Jurkat, Clone E6-1 (cell line): ENCODE measurements at places on chromosomes 12 and 14.

- DNase-seq = no peak
Measured at GRCh38 chr12:108667349-108667748, 33.7 kb upstream of the SELPLG start.

- DNase-seq = no peak
Measured at GRCh38 chr14:38285962-38286361, 30.1 kb upstream of the CLEC14A start.

- DNase-seq = no peak
Measured at GRCh38 chr12:7542046-7542445, 38.5 kb upstream of the CD163 start.

- no peak for DNase-seq
Measured at GRCh38 chr12:93847517-93848474, 170.6 kb downstream of the CRADD start.

GRCh38 chr12:10223208-10223607, 10.5 kb downstream of the GABARAPL1 start:
- no peak for DNase-seq

DNA sequence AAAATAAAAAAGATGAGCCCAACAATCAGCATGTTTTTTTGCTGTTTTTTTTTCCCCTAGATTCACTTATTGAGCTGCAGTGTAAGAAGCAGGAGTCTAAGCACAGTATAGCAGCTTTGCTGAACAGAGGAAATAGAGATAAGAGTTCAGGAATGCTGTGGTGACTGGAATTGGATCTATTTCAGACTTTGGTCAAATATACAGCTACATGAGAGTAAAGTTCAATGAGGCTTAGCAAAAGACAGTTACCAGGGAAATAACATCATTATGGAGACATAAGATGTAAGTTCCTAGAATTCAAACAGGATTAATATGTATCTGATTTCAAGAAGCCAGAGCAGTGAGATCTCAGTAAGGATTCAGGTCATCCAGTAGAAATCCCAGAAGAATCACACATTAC, 613.0 kb downstream of the RPS29 start:
- no peak for DNase-seq

GRCh38 chr12:79597910-79598309, 92.9 kb downstream of the PAWR start:
- DNase-seq = no peak

- DNase-seq = no peak
Measured at GRCh38 chr12:22979854-22980469, 355.0 kb downstream of the ETNK1 start.

DNA sequence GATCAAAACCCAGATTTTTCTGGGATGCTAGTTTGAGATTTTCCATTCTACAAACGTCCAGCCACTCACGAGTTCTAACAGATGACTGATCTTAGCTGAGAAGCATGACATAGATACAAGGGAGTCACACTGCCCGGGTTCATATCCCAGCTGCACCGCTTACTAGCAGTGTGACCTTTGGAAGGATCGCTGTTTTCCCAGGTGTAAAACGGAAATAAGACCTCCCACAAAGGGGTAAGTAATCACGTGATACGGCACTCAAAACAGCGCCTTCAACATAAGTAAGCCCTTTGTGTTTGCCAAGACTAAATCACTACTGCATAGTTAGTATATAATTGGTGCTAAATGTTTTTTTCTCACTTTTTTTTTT, 624 bp upstream of the PWP1 start:
- DNase-seq = peak; percentile 41

- peak; percentile 46 for DNase-seq
Measured at GRCh38 chr12:27424631-27425230, 21.8 kb upstream of the SMCO2 start.

- DNase-seq = peak; percentile 25
Measured at GRCh38 chr12:107610021-107610859, 75.4 kb upstream of the PWP1 start.

DNA sequence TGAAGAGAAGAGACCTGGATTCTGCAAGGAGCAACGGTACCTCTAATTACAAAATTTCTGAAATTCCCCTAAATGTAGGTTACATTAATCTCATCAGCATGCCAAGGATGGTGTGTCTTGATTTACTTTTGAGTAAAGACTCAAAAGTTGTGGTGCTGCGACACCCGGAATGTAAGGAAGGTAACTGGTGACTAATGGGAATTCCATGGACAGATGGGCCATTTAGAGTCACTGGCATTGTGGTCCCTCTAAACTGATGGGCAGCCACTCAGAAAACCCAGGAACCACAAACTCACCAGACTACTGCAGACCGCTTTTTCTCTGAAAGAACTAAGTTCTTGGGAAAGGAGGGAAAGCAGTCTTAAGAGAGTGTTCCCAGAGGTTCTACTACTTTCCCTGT, 32.8 kb downstream of the GRIN2B start:
- DNase-seq = no peak

DNA sequence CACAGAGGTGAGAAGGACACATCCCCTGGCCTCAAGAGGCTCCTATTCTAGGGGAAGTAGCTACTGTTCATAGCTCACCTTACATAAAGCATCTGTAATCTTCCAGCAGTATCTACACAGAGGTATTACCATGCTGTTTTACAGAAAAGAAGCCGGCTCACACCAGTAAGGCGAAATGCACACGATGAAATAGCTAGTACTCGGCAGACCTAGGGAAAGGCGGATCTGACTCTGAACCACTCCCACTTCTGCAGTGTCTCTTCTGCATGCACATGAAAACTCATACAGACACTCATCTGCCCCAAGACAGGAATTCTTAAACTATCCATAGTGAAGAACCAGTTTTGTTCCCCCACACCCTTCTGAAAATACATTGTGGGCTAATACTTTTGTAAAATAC, 73.6 kb downstream of the IQSEC3 start:
- DNase-seq = no peak

DNA sequence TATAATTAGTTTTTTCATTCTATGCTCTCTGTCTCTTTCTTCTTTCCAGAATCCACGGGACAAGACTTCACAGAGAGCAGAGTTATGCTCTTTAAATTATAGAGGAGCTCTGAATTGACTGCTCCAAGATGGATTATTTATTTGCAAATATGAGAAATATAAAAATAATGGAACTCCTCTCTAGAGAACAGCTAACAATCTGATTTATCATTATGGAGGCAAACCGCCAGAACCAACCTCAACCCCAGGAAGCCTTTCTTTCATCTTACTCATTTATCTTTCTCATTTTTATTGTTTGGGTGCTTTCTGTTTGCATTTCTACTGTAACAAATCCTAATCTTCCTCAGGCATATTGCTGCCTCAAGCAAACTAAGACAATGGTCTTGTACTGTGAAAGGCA, 216.5 kb downstream of the C12orf50 start:
- no peak for DNase-seq

DNA sequence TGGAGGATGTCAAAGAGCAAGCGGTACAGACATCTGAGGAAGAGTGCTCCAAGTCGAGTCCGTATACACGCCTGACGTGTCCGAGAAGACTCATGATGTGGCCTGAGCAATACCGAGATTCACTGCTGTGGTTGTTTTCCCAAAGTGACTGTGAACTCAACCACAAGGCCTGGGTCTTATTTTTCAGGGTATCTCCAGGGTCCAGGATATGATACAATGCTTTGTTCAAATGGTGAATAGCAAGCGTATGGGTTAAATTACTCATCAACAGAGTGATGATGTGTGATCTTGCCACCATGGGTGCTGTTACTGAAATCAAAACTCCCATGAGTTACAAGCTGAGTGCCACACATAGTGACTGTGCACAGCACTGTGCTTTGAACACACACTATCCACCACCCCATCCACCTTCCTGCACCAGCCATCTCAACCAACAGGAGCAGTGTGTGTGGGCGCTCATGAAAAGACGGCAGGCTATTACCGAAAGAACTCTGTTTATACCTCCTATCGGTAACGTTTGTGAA, 109.6 kb downstream of the BCAT1 start:
- DNase-seq = no peak

DNA sequence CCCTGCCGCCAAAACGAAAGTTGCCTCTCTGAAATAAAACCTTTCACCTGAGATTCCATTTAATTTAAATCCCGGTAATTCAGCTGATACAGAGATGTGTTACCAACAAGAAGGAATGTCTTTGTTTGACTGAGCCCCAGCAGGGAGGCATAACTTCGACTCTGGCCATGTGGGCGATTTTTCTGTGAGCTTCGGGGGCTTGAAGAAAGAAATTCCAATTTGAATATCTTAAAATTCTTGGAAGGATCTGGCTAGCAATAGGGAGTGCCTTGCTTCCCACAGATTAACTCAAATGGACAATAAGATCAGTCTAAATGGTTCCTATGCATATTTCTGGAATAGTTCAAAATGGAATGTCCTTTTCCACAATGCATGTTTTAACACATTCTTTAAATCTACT, 252.5 kb upstream of the TMPO start:
- no peak for DNase-seq

GRCh38 chr14:75046899-75047298, 4.4 kb downstream of the MLH3 start:
- no peak for DNase-seq

DNA sequence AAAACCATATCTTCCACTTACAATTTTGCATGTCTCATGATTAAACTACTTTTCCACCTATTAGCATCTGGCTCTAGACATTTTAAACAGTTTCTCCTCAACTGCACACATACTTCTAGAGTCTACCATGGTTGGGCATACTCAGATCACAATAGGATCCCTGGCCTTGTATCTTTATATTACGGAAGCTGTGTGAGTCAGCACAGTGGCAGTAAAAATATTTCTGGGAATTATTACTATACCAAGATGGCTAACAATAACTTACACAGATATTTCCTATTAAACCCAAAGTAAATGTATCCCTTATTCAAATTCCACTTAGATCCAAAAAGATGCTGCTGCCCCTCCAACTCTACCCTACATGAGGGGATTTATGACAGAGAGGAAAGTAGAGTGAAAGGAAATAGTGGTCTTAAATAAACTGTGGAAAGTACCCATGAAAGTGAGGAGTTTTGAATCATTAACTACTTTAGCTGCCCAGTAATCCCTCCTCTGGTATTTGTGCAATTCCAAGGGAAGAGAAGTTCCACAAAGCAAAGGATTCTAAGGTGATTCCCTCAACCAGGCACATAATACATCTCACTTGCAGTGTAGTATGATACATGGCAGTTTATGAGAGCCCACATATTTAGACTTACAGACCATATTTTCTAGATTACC, 14.0 kb upstream of the CPSF6 start:
- no peak for DNase-seq

GRCh38 chr12:46900734-46901463, 75.1 kb upstream of the SLC38A4 start:
- no peak for DNase-seq

DNA sequence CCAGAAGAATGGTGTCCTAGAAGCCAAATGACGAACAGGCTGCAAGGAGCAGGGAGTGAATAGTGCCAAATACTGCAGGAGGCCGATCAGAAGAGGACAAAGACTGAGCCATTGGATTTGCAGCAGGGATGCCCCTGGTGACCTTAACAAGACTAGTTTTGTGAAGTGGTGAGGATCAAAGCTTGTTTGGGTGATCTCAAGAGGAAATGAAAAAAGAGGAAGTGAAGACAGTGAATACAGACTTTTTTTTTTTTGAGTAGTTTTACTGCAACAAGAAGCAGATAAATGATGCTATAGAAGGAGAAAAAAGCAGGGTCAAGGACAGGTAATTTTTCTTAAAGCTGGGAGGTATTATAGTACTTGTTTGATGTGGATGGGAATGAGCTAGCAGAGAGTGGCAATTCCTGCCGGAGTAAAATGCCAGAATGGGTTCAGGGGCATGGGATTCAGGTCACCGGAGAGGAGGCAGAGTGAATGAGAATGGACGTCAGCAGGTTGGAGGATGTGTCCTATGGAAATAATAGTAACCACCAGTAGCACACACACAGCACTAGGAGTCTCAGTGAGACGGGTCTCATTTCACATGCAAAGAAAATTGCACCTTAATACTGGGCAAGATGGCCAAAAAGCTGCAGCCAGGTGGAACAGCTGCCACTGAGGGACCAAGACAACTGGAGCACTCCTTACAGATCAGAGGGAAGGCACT, 345.8 kb upstream of the CCDC196 start:
- peak; percentile 2 for DNase-seq

DNA sequence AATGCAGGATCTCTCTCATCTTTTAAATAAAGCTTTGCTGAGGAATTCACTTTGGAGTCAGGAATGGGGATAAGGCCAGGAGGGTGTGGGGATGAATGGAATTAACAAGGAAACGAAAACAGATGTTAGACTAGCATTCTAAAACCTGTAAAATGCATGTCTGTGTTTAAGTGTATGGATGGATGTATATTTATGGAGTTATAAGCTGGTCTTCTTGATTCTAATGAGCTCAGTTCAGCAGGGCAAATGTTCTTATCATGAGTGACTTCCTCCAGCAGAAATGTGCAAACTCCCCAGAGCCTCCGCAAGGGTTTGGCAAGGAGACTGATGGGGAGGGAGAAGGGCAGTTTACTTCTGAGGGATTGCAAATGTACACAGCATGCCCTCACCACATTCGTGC, 149.1 kb downstream of the NTF3 start:
- DNase-seq = no peak

GRCh38 chr12:51540996-51541395, 50.0 kb upstream of the SCN8A start:
- DNase-seq = no peak

DNA sequence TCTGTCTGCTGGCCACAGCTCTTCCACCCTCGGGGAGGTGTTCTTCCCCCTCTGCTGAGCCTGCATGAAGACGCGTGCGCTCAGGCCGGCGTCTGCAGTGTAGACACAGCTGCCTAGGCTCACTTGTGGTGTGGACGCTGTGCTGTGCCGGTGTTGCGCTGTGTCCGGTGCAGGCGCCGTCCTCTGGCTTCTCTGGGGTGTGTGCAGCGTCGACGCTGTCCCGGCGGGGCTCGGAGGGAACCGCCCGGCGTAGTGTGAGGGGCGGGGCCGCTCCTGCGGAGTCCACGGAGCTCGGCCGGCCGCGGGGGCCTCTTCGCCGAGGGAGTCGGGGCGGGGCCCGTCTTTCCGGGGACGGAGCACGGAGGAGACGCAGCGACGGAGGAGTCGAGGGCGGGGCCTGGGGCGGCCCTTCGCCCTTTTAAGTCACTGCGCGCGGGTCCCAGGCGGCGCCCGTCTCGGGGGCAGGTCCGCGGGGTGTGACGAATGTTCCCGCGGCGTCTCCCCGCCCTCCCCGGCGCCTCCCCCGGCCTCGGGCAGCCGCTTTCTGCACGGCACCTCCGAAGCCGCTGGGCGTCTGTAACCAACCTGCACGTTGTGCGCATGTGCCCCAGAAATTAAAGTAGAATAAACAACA, 45.2 kb downstream of the NOC4L start:
- peak; percentile 90 for DNase-seq

- DNase-seq = no peak
Measured at GRCh38 chr14:104294983-104295680, 156.7 kb downstream of the KIF26A start.

GRCh38 chr12:66884091-66884490, 205.2 kb upstream of the GRIP1 start:
- no peak for DNase-seq

GRCh38 chr14:36672095-36672494, 10.4 kb downstream of the PAX9 start:
- DNase-seq = no peak
